ENCODE measurements at places on chromosomes 12 and 14. TPM values are rescaled to one million over a fixed set of nuclear protein-coding genes. Genes with fewer than 3 reads are reported as not detected.

Gene ACTR6
- total RNA-seq: 36.3 TPM

Gene SMCO3
- total RNA-seq: not detected

Gene KRT4
- total RNA-seq: not detected

Gene LAG3
- total RNA-seq: not detected

Gene CLEC1B
- total RNA-seq: not detected

Gene SPX
- 0.31 TPM for total RNA-seq

Gene TDP1
- total RNA-seq: 45.1 TPM

Gene EIF5
- total RNA-seq: 186 TPM

Gene MYH6
- not detected for total RNA-seq

Gene KRT77
- total RNA-seq: not detected

Gene PRH2
- total RNA-seq: 2.8 TPM

Gene NEUROD4
- total RNA-seq: 4.4 TPM

Gene DIO2
- 24.4 TPM for total RNA-seq

Gene ATF1
- total RNA-seq: 26.6 TPM

Gene PPM1H
- total RNA-seq: 9.7 TPM

Gene BHLHE41
- total RNA-seq: 1.3 TPM

Gene DEPDC4
- total RNA-seq: 1.3 TPM

Gene DCN
- 20.3 TPM for total RNA-seq

Gene FITM1
- 0.94 TPM for total RNA-seq

Gene PRIMA1
- total RNA-seq: not detected

Gene MYF6
- not detected for total RNA-seq

Gene CPNE6
- total RNA-seq: 27.2 TPM

Gene SLC25A21
- 1.9 TPM for total RNA-seq

Gene GPR68
- total RNA-seq: 4.4 TPM

Gene KCNH5
- 30.4 TPM for total RNA-seq

Gene LRP6
- total RNA-seq: 120 TPM

Gene MIPOL1
- total RNA-seq: 33.8 TPM

Gene RGS6
- total RNA-seq: 13.5 TPM

Gene KRT83
- total RNA-seq: not detected

Gene FAM222A
- 5.9 TPM for total RNA-seq

Gene PPM1A
- total RNA-seq: 86.7 TPM

Gene VWF
- 17.5 TPM for total RNA-seq

Gene RERGL
- total RNA-seq: 0.94 TPM

Gene ARMH4
- total RNA-seq: 131 TPM

Measured in parietal lobe (tissue), 2 donors.